ENCODE measurements at places on chromosomes 7 and 10.

DNA sequence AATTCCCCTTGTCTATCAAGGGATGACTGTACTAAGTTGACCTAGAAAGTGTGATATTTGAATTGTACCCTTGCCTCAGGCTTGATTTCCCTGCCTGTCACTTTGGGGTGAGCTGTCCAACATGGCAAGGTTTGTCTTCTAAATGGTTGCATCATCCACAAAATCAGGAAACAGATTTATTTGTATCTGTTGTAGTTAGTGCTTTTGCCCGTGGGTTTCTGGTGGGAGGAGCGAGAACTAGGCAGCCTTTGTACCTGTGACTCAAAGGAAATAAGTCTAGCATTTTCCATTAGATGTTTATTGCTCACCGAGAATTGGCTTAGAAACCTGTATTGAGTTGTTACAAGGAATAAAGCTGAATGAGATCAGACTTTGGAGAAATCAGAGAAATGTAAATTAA lies 650.8 kb downstream of the LRMDA start:
- DNase-seq, result no peak

GRCh38 chr7:152162287-152162686 lies 136.8 kb downstream of the GALNT11 start:
- no peak for DNase-seq

- no peak for DNase-seq
Observed at GRCh38 chr7:75624134-75624832, 114.5 kb downstream of the HIP1 start.

DNA sequence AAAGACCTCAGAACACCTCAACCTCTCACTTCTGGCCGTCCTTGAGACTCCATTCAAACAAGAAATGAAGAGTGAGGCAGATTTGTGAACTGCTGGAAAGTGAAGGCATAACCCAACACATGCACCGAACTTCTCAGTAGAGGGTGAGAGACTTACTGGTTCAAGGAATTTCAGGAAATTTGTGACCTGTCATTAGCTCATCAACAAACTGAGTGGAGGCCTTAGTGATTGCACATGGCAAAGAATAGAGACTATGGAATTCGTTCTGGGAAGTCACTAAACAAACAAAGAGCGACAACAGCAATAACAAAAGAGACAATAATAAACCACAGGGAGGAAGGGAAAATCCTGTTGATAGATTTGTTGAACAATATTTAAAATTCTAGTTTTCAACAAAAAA lies 125.0 kb upstream of the AKR1E2 start:
- DNase-seq, result no peak

GRCh38 chr10:132311338-132311939 lies 3.7 kb upstream of the STK32C start:
- DNase-seq, result no peak

DNA sequence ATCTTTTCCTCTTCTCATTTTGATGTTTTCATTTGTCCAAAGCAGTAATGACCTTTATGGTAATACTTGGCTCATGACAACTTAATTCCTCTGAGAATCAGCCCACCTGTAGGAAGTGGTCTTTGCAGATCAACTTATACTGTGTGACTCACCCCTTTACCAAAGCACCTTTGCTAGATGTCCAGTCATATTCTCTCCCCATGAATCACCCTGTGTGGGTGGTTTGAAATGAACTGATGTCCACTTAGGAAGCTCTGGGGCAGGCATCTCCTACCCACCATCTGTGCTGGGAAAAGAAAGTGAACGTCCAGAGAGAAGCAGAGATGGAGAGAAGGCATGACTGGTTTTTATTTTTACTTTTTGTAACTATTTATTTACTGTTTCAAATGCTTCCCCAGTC lies 410.3 kb downstream of the KIF20B start:
- no peak for DNase-seq

DNA sequence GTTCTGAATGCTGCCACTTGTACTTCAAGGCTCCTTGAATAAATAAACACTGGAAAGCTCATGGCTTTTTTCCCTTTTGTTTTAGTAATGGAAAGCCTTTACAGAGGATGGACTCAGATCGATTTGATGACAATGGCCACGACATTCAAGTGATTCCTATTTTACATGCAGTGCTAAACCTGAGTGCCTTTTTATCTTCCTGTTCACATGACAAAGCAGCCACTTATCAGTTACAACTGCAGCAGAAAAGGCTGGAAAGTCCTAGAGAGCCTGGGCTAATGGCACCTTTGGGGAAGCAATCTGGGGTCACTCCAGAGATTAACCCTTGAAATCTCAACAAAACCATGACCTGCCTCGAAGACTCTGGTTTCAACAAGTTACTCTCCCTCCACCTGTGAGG lies 249.0 kb upstream of the AUTS2 start:
- no peak for DNase-seq

DNA sequence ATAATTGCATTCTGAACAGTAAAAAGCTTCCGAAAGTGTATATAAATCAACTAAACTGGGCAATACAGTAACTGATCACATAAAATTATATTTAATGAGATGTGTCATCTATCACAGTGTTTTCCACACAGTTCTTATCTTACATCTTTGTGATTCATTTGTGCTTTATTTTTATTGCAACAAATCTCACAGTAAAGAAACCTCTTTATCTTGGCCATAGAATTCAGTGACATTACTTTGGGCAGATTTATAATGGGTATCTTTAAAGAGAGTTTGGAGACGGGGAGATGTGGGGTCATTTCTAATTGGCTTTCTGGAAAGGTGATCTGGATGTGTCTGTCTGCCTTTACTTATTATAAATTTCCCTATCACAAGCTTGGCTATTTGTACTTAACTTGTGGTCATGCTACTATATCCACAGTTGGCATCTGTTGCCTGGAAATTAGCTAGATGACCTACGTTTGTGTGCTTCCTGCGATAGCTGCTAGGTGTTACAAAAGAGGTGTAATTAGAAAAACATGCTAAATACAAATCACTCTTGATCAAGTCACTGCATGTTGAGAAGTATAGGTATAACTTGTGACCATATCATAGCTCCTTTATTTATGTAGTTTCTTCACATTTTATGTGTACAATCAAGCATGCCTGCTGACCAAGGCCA lies 123.8 kb downstream of the ARID5B start:
- no peak for DNase-seq

- DNase-seq, result no peak
Observed at GRCh38 chr7:129014501-129015101, 40.3 kb downstream of the TNPO3 start.

GRCh38 chr7:35498416-35498815 lies 196.5 kb downstream of the HERPUD2 start:
- DNase-seq, result no peak

DNA sequence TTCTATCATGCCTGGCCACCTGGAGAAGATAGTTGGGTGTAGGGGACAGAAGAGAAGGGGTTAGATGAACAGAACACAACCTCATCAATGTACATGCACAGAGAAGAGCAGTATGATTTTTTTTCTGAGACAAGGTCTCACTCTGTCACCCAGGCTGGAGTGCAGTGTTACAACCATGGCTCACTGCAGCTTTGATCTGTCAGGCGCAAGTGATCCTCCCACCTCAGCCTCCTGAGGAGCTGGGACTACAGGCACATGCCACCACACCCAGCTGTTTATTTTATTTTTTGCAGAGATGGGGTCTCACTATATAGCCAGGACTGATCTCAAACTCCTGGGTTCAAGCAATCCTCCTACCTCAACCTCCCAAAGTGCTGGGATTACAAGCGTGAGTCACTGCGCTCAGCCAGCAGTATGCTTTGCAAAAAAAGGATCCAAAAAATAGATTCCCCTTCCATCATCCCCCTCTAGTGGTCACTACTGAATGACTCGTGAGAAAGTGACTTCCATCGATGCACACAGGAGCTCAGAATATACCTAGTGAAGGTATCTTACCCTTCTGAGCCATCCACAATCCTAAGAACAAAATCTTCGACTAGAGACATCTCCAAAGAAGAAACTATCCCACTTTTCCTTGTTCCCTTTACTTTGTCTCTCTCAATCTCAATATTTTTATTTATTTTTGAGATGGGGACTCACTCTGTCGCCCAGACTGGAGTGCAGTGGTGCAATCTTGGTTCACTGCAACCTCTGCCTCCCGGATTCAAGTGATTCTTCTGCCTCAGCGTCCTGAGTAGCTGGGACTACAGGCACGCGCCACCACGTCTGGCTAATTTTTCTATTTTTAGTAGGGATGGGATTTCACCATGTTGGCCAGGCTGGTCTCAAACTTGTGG lies 21.0 kb downstream of the ZCWPW1 start:
- no peak for DNase-seq

DNA sequence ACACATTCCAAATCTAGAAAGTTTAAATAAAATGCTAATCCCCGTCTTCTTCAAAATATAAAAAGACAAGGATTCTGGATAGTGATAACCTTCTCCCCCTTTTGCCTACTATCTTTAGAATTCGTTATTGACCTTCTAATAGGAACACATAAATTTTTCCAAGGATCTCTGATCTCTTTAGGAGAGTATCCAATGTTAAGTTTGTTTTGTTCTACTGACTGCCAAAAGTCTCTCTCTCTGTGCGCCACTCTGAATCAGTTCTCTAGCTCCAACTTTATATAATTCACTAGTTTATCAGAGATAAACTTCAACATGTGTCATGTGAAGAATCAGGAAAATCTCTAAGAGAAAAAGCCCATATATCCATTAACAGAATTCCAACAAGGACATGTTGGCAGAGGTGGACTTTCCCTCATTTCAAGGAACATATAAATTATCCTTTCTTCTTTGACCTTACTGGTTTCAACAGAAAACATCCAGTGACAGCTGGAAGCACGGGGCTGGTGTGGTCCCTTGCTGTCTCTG lies 615.6 kb downstream of the KCNMA1 start:
- no peak for DNase-seq

- DNase-seq, result no peak
Observed at GRCh38 chr7:106460792-106461254, 176.0 kb upstream of the NAMPT start.

- DNase-seq, result no peak
Observed at GRCh38 chr7:28787106-28787505, 171.0 kb downstream of the TRIL start.

DNA sequence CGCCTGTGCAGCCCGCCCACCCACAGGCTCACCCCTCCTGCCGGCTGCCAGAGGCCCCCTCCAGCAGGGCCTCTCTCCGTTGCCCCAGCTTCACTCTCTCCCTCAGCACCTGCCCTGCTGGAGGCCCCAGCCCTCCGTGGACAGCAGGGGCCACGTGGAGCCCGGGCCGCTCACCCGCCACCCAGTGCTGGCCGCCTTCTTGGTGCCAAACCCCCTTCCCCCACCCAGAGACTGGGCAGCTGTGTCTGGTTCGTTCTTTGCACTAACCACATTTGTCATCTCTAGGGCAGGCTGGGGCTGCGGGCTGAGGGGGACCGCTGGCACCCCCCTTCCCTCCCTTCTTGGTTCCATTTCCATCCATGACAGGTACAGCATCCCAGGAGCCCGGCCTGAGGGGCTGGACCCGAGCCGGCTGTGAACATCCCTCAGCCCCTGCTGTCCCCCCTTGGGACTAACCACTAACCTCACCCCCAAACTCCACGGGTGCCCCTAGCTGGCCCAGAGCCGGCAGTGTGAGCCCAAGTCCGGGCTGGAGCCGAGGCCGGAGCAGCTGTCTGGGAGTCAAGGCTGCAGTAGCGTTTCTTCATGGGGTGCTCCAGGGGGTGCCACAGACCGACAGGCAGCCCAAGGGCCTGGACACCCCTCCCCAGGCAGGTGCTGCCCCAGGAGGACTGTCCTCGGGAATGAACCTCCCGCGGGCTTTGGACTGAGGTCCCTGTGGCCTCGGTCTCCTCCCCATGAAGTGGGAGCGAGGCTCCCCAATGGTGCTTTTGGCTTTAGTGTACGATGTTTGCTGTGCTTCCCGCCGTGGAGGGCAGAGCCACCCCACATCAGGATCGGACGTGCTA lies 25.5 kb upstream of the AMZ1 start:
- no peak for DNase-seq

DNA sequence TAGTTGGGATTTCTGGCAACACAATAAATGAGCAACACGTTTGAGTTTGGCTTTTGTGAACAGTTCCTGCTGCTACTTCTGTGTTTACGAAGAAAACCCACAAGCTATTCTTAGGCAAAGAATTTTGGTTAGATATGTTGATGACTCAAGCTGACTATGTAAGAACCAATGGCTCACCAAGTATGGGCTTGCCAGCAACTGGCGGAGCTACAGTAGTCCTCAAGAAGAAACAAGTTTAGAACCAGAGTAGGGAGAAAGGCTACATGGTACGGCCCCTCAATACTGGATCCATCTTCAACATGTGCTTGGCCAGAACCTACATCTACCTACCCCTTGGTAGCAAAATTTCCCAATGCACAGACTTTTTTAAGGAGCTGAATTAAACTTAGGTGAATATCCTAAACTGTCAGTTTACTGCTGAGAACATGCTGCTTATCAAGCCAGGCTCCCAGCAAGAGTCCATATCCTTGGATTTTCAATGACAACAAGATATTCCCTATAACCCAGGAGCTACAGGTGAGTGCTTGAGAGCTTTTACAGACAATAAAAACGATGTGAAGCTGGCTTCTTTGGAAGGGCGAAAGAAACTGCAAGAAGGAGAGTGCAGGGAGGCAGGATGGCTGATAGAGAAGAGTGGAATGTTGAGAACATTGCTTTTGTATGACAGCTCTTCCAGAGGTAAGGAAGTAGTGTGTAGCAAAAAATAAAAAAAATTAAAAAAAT lies 74.3 kb upstream of the ASAH2 start:
- no peak for DNase-seq

- DNase-seq, result no peak
Observed at GRCh38 chr7:68288144-68288593, 1291.5 kb downstream of the TYW1 start.

GRCh38 chr7:75740846-75741497 lies 2.2 kb upstream of the HIP1 start:
- DNase-seq, result no peak

DNA sequence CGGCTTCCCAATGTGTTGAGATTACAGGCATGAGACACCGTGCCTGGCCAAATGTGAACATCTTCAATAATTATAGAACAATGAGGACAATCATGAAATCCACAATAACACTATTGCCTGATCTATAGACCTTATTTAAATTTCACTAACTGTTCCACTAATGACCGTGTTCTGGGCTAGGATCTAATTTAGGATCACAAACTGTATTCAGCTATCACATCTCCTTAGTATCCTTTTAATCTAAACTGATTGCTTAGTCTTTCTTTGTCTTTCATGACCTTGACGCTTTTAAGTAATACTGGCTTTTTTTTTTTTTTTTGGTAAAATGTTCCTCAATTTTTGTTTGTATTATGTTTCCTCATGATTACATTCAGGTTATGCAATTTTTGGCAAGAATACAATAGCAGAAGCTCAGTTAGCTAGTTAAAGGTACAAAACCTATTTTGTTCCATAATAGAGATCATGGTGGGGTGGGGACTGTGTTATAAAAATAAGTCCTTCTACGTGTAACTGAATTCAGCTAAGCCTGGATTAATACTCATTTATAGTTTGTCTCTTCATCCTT lies 158.4 kb downstream of the AOAH start:
- no peak for DNase-seq

DNA sequence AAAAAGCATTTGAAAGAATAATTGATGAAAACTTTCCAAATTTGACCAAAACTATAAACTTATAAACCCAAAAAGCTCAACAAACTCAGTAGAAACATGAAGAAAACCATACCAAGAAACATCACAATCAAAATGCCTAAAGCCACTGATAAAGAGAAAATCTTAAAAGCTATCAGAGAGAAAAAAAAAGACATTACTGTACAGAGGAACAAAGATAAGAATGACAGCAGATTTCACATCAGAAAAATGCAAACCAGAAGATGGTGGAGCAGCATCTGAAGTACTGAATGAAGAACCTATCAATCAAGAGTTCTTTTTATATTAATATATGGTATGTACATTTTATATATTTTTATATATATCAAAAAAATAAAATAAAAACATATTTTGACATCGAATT lies 2.4 kb upstream of the GPAM start:
- DNase-seq, result no peak
